ENCODE measurements at places on chromosomes 12 and 14.

GRCh38 chr14:51823706-51824105 lies 36.7 kb upstream of the GNG2 start:
- DNase-seq = no peak

GRCh38 chr14:24398653-24399446 lies at the start of gene NYNRIN:
NYNRIN (plus strand) TSS chr14:24399003; CDS start chr14:24399247, 244 bp downstream.
- DNase-seq = peak; percentile 13

GRCh38 chr12:55830601-55831446 lies 1.4 kb upstream of the DNAJC14 start:
- DNase-seq = peak; percentile 31

DNA sequence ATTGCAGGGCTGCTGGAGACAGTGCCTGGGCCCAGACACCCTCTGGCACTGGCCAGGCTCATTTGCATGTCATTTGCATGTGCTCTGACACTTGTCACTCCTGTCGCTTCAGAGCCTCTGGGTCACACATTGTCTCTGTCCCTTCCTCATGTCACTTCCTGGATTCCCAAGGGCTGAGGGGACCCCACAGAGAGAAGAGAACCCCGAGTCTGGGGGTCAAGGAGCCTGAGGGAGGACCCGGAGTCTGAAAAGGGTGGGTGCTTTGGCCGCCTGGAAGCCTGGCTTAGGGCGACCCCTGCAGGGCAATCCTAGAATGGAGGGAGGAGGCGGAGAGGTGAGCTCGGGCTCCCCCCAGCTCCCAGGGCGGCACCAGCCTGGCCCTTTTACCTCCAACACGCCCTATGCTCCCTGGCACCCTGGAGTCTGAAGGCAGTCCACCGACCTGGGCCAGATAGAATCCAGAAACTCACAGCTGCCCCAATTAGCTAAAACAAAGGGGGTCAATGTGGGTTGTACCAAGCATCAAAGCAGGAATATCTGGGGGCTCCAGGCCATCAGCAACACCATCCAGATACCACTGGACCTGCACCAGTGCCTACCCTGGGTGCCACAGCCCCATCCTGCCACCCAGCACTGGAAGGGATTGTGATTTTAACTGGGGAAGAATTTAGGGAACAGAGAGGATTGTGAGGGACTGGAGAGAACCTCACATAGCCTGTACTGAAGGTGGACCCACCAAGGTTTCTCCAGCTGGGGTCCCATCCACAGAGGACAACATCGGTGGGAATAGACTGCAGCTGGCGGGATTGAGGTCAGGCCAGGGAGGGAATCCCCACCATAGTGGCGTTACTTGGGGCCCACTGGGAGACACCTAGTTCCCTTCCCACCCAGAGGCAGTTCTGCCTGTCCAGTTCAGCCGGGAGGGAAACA lies 21.8 kb upstream of the KRT78 start:
- peak; percentile 81 for DNase-seq

- no peak for DNase-seq
Observed at GRCh38 chr12:89382328-89382727, 30.0 kb upstream of the DUSP6 start.

DNA sequence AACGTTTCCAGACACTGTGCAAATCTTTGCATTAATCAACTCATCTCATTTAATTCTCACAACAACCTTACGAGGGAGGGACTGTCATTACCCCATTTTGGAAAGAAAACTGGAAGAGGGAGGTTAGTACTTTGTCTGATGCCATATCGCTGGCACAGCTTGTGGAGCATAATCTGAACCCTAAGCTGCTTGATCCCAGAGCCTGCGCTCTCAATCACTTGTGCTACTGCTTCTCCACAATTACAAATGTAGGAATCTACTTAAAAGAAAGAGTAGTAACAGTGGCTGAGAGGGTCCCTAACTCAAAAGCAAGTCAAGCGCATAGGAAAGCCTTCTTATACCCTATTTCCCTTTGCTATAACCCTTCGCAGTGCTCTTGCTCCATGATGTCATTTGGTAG lies 3.2 kb downstream of the EFS start:
- DNase-seq = no peak

DNA sequence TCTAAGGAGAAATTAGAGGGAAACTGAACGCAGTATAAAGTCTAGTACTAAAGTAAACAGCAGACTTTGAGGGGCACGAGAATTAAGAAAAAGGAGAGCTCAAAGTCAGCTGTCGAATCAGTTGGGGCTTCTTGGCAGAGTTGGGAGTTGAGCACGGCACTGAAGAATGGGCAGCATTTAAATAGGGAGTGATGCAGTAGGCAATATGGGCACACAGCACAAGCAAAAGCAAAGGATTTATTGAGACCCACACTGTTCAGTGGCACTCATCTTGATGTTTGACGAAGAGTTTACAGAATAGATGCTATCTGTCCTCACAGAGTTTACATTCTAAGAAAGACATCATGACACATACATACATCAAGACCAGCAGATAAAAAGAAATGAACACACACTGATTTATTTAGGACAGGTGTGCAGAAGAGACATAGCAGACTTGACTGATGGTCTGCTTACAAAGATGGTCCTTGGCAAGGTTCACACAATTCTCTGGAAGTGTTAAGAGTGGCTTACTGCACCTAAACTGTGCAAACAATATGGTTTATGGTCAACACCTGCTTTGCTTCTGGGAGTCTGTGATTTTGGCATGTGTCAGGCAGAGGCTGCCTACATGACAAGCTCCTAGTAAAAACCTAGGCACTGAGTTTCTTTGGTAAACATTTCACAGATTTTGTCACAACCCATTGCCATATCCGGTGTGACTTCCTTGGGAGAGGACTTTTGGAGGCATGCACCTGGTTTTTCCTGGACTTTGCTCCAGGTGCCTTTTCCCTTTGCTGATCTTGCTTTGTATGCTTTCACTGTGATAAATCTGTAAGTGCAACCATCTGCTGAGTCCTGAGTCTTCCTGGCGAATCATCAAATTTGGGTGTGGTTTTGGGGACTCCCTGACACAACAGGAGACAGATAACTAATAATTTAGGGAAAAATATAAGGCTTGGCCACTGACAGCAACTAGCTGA lies 26.3 kb downstream of the ALKBH1 start:
- no peak for DNase-seq

DNA sequence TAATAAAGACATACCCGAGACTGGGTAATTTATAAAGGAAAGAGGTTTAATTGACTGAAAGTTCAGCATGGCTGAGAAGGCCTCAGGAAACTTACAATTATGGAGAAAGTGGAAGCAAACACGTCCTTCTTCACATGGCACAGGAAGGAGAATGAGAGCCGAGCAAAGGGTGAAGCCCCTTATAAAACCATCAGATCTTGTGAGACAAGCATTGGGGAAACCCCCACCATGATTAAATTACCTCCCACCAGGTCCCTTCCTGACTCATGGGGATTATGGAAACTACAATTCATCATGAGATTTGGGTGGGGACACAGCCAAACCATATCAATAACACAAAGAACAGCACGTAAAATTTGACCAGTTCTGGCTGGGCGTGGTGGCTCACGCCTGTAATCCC lies 85.6 kb upstream of the ATF7IP start:
- peak; percentile 17 for DNase-seq

GRCh38 chr12:54853933-54854538 lies at the start of gene MUCL1:
MUCL1 (plus strand) TSS chr12:54854516; CDS start chr12:54854583, 67 bp downstream.
- peak; percentile 84 for DNase-seq

DNA sequence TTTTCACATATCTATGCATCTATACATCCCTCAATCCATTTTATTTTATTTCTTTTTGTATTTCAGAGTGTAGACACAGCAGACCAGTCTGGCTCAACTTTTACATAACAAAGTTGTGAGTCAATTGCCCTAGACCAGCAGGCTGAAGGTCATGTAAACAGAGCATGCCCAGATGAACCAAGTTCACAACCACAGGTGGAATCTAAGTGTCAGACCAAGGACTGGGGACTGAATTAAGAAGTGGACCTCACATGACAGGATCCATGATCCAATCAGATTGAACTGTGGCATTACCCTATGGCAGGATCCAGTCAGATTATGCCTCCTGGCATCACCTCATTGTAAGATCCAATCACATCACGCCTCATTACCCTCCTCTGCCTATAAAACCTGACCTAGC lies 455.8 kb downstream of the SOX5 start:
- no peak for DNase-seq

- no peak for DNase-seq
Observed at GRCh38 chr14:72788972-72789728, 104.8 kb downstream of the DPF3 start.
